ENCODE measurements at places on chromosomes 4 and X.

- DNase-seq = no peak
These were observed 1776.3 kb downstream of the STIM2 start for GRCh38 chr4:28636971-28637370.

DNA sequence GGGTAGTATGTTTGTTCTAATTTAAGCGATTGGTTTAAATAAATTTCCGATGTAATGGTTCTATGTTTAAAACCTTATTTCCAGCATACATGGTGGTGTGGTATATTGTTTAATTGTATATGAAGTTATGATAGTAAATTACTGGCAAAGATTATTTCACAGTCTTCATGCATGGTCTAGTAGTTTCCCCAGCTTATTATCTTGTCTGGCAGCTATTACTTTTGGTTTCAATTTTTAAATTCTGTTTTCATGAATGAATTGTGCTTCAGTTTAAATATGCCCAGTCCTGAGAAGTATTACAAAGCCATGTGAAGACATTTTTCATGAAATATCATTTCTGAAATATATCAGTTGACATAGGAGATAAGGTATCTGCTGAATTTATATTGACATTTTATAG is 6.3 kb downstream of the ALG13 start:
- no peak for DNase-seq

- no peak for DNase-seq
These were observed 31.3 kb downstream of the EMCN start for GRCh38 chr4:100486496-100486895.

GRCh38 chrX:9687899-9688298 is 77.7 kb downstream of the GPR143 start:
- DNase-seq = no peak

DNA sequence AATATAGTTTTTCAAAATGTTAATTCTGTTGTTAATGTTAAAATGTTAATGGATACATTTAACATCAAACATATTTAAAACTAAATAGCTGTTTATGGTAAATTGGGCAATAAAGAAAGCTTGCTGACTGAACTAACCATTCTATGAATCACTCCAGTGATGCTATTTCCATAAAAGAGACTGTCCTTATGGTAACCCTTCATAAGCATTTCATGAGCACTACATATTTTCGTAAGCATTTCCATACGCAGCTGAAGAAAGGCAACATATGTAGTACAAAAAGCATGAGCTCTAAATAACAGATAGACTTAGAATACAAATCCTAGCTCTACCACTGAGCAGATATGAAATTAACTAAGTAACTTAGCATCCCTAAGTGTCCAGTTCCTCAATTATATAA is 188.9 kb downstream of the COL25A1 start:
- no peak for DNase-seq

DNA sequence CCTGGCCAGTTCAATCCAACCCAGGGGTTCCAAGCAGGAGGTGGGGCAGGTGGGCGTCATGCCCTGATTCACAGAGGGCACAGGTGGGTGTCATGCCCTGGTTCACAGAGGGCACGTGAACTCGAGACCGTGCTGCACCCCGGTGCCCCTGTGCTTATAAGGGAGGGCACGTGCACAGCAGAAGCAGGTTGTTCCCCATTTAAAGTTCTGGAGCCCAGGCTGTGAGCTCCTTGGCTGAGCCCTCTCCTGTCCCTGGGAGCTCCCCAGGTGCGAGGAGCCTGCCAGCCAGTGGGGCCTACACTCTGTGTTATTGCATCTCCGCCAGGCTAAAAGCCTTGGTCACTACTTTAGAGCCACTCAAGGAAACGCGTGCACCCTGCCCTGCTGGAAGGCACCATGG is 3.2 kb upstream of the CPZ start:
- DNase-seq = no peak

DNA sequence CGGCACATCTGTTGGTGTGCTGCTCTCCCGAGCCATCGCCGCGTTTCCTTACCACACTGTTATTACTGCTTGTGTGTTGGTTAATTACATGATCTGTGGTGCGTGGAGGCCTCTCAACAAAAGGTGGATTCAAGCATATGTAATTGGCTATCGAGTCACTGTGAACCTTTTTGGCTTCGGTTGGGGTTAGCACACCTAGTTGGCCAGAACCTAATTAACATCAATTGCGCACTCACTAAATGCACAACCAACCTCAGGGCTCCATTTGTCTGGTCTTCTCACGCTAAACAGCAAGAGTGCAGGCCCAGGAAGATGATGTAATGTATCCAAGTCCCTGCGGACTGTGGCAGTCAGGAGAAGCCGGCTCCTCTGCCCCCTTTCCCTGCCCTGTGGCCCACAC is 17.4 kb downstream of the ENPP6 start:
- DNase-seq = no peak

DNA sequence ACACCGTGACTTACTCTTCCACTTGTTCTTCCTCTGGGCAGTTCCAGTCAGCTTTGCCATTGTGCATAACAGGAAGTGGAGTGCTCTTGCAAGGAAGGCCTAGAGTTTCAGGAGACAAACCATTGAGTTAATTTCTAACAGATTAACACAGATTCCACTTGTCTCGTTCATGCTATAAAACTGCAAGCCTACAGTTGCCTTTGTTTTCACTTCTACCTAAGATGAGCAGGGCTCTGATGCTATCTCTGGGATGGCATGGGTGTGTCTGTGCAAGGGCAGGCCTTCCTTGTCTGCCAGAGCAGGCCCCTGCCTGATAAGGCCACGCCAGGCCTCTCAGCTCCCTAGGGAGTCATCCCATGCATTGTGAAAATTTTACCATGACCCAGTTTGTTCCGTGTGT is 67.7 kb upstream of the PGRMC2 start:
- DNase-seq = no peak

GRCh38 chr4:6909113-6909969 is at the start of gene TBC1D14:
TBC1D14 (plus strand) TSS chr4:6909826; CDS start chr4:6923390, 13,564 bp downstream.
- peak; percentile 94 for DNase-seq

DNA sequence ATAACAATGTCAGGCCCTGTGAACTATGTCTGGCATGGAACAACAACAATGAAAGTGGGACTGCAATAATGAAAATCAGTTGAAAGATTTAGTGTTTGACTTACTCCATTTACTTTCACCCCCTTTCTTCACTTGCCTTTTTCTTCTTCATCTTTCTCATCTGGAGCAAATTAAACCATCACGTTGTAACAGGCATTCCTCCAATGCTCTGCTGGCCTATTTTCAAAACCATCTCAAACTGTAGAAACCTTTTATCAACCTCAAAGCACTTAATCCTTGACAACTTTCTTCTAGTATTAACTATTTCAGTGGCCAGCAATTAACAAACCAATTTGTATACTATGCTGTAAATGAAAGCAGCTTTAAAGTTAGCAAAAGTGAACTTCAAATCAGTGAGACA is 8.3 kb downstream of the KLHL13 start:
- DNase-seq = no peak

DNA sequence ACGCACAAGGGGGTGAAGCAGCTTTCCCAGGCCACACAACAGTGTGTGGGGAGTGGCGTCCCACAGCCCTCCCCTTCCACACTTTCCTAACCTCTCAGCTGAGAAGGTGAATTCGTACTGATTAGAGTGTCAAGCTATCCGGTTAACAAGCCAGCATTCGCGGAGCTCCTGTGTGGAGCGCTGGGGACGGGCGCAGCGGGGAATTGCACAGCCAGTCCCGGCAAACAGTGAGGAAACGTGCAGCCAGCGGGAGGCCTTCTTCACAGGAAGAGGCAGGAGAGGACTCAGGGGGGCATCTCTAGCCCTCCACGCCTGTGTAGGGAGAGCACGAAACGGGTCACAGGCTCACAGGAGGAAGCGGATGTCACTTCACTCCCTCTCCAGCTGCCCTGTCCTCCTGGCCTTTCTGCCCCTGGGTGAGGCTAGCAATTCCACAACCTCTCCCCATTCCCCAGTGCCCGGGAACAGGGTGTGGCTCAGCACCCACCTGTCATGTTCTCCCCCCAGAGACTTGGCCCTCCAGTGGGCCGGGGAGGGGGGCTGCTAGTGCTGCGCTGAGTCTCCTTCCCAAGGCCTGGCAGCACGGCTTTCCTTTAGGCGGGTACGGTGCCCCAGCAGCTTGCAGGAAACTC is 117.3 kb downstream of the CPZ start:
- DNase-seq = no peak

GRCh38 chr4:138308356-138308755 is 66.2 kb upstream of the SLC7A11 start:
- no peak for DNase-seq

DNA sequence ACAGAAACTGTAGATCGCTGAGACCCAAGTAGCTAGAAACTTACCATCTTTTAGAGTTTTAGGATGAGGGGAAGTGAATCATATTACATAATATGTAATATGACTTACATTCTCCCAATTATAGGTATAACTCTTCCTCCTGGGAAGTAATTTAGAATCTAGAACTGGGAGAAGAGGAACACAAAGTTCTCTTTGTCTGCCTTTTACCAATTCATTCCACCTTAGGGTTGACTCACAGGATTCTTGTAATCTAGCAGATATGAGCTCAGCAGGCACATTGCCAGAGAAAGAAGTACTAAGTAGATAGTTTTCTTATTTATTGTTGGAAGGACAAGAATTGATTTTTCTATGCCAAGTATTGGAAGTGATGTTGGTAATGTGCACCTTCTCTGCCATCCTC is 58.0 kb upstream of the CCSER1 start:
- DNase-seq = no peak

DNA sequence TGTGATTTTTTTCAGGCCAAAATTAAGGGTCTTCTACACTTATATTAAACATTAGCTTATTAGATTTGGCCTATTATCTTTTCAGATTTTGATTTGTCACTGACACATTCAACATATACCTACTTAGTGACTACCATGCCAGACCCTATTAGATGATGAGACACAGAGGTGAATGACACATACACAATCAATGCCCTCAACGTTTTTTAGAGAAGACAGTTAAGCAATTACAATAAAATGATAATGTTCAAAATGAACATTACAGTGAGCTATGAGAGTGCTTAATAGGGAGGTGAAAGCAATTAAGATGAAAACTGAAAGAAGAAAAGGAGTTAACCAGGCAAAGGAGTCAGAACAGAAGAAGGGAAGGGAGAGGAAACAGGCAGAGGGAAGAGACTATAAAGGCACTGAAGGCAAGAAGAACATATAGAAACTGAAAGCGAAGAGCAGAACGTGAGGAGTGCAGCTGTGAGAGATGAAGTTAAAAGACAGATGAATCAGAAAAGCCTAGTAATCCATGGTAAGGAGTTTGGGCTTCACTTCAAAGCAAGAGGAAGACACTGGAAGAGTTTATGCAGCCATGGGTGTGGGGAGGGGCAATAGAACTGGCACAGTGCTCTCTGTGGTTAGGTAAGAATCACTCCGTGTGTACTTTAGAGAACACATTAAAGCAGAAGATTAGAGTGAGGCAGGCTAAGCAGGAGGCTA is 119.0 kb downstream of the REELD1 start:
- no peak for DNase-seq

- DNase-seq = no peak
These were observed 10.1 kb downstream of the STIM2 start for GRCh38 chr4:26870576-26871262.

GRCh38 chrX:70089604-70090297 is 27.5 kb downstream of the OTUD6A start:
- no peak for DNase-seq

GRCh38 chrX:37679230-37679629 is 6.4 kb upstream of the XK start:
- no peak for DNase-seq

DNA sequence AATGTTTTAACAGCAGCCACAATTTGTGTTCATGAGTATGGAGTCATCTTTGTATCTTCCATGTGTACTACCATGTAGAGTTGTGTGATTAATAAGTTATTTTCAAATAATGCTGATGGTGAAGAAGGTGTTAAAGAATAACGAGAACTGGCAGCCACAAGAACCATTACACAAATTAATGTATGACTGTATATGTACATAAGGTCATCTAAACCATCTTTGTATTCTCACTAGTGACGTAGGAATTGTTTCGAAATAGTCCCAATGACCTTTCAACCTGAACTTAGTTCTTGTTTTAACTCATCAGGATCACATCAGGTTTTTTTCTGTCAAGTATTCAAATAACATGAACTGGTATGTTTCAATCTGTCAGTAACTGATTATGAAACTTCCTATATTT is 48.3 kb upstream of the NOCT start:
- DNase-seq = no peak

GRCh38 chr4:20283039-20283438 is 31.3 kb downstream of the SLIT2 start:
- no peak for DNase-seq

- DNase-seq = no peak
These were observed 26.3 kb upstream of the KDM5C start for GRCh38 chrX:53251307-53251706.

DNA sequence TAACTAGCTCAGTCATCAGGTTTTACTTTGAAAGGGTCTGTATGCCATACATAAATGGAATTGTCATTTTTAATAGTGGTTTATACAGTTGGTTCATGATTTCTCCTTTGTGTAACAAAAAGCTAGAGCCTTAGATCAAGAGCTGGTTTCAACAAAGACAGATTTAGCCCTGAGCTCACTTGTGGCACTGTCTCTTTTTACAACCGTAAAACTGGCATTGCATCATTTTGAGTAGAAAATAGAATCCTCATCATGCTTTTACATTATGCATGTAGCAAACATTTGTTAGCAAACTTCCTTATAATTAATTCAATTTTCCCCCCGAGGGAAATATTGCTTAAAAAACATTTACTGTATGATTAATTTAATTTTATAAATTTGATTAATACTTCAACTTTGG is 1871.5 kb downstream of the ARAP2 start:
- DNase-seq = no peak

DNA sequence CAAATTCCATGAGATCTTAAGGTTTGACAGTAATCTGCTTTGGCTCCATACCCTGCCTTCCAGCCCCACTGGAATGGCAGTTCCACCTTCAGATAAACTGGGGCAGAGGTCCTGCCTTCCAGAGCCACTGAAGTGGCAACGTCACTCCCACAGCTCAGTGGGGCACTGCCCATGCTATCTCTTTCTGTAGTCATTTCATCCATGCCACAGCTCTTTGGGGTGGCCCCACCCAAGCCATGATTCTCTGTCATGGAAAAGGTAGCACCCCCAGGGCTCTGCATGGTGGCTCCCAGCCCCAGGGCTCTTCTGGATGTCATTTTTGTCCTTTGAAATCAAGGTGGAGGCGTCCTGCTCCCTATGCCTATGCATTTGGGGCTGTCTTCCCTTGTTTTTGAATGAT is 596.5 kb downstream of the SPOCK3 start:
- DNase-seq = no peak

DNA sequence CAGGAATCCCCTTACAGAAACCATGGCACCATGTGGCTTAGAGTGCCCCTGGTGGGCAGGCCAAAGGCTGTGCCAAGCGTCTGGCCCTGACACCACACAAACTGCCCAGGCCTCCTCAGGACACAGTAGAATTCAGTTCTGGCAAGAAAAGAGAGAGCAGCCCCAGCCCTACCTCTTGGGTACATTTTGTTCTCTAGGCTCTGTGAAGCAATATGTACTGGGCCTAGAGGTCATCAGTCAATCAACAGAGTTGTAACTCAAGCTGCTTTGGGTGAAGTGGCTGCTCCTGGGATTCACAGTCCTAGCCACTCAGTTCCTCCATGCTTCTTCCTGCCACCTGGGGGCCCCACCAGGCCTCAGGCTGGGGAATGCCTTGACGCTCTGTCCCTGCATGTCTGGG is 158.1 kb upstream of the MAMLD1 start:
- no peak for DNase-seq

GRCh38 chr4:180455226-180455625 is 1788.0 kb upstream of the TENM3 start:
- no peak for DNase-seq

GRCh38 chr4:182448281-182449151 is 205.3 kb downstream of the TENM3 start:
- DNase-seq = peak; percentile 78

GRCh38 chr4:3254302-3255131 is 5.6 kb downstream of the MSANTD1 start:
- no peak for DNase-seq
